SK-N-SH (cell line): ENCODE measurements at places on chromosomes 6 and 20.

DNA sequence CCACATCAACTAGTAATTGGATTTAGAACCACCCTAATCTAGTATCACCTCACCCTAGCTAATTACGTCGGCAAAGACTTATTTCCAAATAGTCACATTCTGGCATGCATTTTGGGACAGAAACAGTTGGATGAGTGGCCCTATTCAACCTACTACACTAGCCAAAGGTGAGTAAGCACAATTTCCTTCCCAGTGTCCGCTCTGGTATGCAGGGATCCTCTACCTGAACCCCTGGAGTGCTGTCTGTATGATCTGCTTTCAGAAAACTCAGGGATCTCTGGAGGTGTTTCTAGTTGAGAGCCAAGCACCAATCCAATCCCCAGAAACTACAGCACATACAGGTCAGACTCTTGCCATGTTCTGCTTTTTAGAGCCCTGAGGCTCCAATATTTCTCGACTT, 717.4 kb upstream of the MANEA start:
- DNase-seq = no peak

- peak; percentile 31 for DNase-seq
Measured at GRCh38 chr6:40536442-40536841, 50.7 kb downstream of the LRFN2 start.

- no peak for DNase-seq
Measured at GRCh38 chr20:25239387-25240370, 8.2 kb upstream of the PYGB start.

DNA sequence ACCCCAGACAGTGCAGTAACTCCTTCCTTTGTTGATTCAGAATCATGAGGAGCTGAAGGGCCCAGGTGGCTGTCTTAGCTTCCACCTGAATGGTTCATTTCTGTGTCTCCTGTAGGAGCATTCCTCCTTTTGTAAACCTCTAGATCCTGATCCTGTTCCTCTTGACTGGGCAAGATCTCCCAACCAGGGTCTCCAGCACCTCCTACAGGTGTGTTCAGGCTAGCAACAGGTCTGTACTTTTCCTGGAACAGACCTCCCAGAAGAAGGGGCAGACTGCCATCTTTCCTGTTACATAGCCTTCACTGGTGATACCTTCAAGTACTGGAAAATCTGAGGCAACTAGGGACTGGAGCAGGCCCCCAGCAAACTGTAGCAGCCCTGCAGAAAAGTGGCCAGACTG, 35.2 kb downstream of the HLA-B start:
- no peak for DNase-seq

DNA sequence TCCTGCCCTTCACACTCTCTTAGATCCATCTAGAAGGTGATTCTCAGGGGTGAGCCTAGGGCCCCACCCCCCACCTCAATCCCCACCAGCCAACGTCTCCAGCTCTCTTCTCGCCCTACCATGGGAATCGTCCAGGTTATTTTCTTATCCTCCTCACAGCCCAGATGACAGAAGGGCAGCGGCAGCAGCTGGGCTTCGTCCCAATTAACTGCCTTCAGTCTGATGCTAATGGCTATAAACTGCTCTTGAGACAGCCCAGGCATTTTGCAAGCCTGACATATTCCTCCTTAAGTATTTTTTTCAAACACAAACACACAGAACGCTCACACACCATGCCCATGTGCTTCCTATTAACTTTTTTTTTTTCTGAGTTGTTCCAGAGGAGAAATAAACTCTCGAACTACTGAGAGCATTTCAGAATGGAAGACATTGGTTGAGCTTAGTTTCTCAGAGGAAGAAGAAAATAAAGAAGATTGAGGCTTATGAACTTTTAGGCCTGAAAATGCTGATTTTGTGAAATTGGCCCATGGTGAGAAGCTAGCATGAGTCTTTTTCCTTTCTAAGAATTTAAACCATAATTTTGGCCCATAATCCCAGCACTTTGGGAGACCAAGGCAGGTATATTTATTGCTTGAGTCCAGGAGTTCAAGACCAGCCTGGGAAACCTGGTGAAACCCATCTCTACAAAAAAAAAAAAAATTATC, 124.6 kb downstream of the EYA2 start:
- peak; percentile 45 for DNase-seq

GRCh38 chr20:8972963-8973705, 95.8 kb upstream of the PLCB4 start:
- DNase-seq = no peak

- no peak for DNase-seq
Measured at GRCh38 chr6:111522393-111523020, 39.5 kb upstream of the REV3L start.

DNA sequence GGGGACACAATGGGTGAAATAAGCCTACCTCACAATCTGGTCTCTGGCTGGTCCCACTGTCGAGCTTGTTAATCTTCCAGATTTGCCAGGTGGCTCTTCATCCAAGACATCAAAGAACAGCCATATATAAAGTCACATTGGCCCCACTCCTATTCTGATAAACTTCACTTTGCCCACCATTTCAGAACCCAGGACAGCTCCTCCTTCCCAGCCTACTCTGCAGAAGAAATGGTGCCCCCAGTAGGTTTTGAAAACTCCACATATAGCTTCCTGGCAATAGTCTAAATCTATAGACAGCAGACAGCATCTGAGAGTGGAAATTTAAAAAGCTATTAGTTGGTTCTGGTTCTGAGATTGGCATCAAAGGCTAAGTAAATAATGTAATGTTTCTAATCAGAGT, 143.1 kb upstream of the PCSK2 start:
- DNase-seq = no peak

- no peak for DNase-seq
Measured at GRCh38 chr20:14559612-14560011, 222.2 kb upstream of the FLRT3 start.

DNA sequence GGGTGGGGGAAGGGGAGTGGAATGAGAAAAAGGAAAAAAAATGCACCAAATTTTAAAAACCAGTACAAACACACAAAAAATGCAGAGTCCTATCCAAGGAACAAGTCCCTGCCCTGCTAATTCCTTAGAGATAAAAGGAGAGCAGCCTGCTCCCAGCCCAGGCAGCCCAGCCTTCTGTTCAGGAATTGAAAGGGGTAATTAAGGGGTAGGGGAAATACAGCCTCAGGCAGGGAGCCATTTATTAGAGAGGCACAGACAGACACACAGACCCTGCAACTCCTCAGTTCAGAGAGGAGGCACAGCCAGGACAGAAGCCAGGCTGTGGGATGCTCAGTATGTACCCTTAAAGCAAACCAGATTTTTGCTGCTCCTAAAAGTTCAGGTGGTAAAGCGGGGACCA, 137.2 kb downstream of the EYA2 start:
- peak; percentile 48 for DNase-seq

GRCh38 chr6:111866857-111867256, 6.4 kb downstream of the FYN start:
- DNase-seq = no peak

DNA sequence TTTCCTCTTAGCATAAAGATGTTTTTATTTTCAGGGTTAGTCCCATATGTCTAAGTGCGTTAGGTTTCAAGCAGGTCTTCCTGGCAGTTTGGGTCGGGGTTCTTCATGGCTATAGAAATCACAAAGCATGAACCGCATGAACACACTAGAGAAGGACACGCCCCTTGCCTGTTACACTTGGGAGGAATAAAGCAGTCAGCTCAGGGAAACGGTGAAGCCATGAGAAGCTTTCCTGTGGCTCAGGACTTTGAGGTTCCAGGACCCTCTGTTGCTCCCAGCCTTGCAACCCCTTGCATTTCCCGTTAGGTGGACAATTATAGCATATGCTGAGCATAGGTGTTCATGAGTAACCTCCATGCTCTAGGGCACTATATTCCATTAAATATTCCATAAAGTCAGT, 96.7 kb downstream of the SYCP2 start:
- no peak for DNase-seq

- no peak for DNase-seq
Measured at GRCh38 chr6:56932910-56933477, 21.9 kb upstream of the BEND6 start.

GRCh38 chr20:37939701-37940560, 37.0 kb downstream of the VSTM2L start:
- no peak for DNase-seq

- DNase-seq = no peak
Measured at GRCh38 chr20:23087587-23088251, 1.6 kb upstream of the CD93 start.

- no peak for DNase-seq
Measured at GRCh38 chr20:57902473-57902872, 192.7 kb upstream of the PMEPA1 start.

GRCh38 chr20:10276878-10277580, 58.4 kb downstream of the SNAP25 start:
- peak; percentile 66 for DNase-seq

DNA sequence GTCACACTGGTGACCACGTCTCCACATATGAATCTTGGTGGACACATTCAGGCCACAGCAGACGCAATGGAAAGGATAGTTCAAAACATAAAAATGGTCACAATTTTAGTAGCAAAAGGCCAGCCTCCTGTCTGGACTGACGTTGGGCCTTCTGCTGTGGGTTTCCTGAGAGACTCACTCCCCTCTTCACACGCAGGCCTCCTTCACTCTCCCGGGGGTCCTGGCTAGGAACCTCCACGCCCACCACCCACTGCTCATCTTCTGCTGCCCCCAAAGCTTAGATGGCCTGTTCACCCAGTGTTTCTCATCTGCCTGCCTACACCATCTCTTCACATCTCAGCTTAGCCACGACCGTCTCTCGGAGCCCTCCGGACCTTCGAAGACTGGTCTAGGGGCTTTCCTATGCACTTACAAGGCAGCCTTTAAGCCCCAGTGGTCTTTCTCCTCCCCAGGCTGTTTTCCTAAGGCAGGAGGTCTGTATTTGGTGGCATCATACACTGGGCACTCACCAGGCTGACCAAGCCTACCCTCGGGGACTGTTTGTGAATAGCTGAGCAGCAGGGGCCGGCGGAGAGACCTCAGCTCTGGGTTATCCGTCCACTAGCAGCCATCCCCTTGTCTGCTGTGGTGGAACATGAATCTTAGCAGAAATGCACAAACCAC, 46.6 kb upstream of the AFDN start:
- no peak for DNase-seq
